ENCODE measurements at places on chromosomes 4 and X.

DNA sequence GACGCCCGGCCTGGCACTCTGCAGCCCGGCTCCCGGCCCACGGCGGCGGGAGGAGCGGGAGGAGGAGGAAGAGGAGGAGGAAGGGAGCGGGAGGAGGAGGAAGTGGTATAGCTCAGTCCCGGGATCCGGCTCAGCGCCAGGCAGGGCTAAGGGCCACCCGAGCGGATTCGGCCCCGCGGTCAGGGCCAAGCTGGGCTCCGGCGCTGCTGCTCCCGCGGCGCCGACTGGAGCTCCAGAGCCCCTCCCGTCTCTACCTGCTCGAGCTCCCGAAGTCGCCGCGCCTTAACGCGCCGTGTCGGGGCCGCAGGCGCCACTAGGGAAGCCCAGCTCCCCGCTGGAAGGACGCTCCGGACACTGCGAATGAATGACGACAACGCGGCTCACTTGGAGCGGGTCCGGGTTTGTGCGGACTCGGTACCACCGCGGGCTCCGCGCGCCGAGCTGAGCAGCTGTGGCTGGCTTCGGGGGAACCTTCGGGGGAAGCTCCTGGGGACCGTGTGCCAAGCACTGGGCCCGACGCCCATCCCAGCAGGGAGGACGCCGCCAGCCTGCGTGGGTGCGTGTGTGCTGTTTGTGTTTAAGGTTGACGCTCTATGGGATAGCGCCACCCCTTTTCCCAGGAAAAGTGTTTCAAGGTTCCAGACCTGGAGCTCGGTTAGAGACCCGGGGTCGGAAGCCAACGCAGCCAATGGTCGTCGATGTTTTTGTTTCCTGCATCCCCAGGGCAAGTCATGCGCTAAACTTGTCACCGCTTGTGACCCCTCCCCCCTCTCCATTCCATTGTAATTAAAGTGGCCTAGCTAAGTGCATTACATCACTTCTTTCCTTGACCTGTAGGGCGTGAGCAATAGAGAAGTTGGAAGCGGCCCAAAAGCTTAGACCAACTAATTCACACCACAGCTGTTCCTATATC lies at the start of gene TBC1D9:
TBC1D9 (minus strand) TSS at position 67 of the 913 bp plus-strand sequence. CDS start 340 bp downstream, outside the sequence.
- DNase-seq, result peak; percentile 97

- DNase-seq, result no peak
These were observed 133.6 kb upstream of the C1QTNF7 start for GRCh38 chr4:15294202-15294601.

DNA sequence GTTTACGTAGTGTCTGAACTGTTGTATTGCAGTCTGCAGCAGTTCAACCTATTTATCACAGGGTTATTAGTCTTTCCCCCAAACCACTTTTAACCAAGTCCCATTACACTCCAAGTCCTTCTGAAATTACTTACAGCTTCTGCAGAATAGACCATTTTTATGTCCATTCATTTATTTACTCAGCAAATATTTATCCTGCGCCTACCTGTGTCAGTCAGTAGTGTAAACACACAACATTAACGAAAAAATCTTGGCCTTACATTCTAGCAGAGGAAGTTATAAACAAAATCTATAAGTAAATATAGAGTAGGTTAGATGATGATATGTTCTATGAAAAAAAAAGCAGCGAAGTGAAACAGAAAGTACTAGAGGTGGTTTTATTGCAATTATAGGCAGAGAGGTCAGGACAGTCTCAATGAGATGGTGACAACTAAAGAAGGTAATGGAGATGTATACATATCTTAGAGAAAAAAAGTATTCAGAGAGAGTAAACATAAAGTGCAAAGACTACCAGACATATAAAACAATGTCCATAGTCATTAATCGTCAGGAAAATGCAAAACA lies 534.7 kb downstream of the KCNIP4 start:
- DNase-seq, result no peak

DNA sequence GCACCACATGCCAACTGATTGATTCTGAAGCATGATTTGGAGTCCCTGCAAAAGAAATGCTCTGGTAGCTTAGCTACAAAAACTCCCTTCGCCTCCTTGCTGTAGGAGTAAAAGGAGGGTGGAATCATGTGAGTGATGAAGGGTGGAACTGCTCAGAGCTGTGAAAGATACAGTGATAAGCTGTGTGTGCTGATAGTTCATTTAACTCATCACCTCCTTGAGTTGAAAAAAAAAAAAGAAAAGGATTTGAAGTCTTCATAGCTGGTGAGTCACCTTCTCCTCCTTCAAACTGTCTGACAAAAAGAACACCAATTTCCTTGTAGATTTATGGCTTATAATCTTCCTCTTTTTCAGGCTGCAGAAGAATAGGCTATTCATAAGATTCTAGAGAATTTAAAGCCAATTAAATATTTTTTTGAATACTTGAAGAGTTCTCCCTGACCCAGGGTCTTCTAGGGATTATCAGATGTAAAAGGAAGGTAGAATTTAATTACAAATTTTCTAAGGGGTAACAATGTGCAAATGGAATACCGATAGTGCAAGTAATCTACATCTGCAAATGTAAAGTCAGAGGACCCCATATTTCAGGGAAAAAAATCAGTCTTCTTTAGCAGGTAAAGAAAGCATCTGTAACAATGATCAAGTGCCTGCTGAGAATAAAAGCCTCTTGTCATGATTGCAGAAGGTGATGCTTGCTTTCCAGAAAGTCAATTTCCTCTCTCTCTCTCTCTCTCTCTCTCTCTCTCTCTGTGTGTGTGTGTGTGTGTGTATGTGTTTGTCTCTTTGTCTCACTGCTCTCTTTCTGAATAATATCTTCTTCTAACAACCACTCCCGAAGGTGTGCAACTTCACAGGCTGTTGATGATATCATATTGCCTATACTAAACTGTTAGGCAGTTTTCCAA lies 208.8 kb upstream of the VEGFC start:
- no peak for DNase-seq

DNA sequence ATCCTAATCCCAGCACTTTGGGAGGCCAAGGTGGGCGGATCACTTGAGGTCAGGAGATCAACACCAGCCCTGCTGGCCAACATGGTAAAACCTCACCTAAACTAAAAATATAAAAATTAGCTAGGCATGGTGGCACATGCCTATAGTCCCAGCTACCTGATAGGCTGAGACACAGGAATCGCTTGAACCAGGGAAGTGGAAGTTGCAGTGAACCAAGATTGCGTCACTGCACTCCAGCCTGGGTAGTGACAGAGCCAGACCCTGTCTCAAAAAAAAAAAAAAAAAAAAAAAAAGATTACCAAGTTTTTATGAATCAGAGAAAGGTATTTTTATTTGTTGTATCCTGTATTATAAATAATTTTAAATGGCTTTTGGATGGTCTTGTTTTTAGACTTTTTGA lies 15.1 kb downstream of the TRAPPC11 start:
- DNase-seq, result peak; percentile 15

GRCh38 chr4:165986956-165987698 lies 114.1 kb downstream of the TLL1 start:
- no peak for DNase-seq

DNA sequence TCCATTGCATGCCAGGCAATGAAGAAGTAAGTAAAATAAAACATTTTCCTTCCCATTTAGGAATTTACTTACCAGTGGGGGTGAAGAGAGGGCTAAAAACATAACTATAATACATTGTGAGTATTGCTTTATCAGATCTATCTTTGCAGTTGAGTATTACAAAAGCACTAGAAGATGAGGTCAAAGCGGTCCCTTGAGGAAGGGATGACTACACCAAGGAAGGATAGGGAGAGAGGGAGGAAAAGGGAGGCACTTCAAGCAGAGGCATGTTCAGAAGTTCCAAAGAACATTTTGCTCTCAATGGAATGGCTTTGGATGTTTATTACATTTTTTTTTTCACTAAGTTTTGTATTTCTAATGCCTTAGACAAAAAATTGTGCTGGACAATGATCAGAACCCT lies 127.8 kb downstream of the TET2 start:
- DNase-seq, result no peak

GRCh38 chr4:8708401-8709021 lies 115.9 kb downstream of the CPZ start:
- no peak for DNase-seq

GRCh38 chrX:108088511-108088910 lies 2.8 kb downstream of the PSMD10 start:
- DNase-seq, result no peak

- DNase-seq, result no peak
These were observed 25.6 kb downstream of the MAEA start for GRCh38 chr4:1315306-1315705.

- no peak for DNase-seq
These were observed 175.9 kb downstream of the DCLK2 start for GRCh38 chr4:150253965-150254630.

GRCh38 chr4:121666091-121666679 lies 30.6 kb downstream of the ANXA5 start:
- no peak for DNase-seq

DNA sequence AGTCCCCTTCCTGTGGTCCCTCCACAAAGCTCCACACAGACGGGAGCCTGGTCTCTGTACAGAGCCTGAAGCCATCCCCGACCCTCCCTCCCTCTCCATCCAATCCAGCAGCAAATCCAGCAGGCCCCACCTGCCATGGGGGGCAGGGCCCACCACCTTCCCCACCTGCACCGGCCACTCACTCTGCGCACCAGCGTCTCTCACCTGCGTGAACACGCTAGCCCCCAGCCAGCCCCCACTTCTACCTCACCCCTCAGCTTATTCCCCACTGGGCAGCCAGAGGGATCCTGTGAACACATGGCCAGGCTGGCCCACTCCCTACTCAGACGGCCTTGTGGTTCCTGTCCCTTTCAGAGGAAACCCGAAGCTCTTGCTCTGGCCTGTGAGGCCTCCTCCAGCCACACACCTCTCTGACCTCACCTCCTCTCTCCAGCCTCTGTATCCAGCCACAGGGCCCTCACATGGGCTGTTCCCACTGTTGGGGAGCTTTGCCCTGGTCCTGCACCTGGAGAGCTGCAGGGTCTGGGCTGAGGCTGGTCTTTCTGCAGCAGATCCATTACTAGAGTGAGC lies 70.9 kb downstream of the WFS1 start:
- no peak for DNase-seq

DNA sequence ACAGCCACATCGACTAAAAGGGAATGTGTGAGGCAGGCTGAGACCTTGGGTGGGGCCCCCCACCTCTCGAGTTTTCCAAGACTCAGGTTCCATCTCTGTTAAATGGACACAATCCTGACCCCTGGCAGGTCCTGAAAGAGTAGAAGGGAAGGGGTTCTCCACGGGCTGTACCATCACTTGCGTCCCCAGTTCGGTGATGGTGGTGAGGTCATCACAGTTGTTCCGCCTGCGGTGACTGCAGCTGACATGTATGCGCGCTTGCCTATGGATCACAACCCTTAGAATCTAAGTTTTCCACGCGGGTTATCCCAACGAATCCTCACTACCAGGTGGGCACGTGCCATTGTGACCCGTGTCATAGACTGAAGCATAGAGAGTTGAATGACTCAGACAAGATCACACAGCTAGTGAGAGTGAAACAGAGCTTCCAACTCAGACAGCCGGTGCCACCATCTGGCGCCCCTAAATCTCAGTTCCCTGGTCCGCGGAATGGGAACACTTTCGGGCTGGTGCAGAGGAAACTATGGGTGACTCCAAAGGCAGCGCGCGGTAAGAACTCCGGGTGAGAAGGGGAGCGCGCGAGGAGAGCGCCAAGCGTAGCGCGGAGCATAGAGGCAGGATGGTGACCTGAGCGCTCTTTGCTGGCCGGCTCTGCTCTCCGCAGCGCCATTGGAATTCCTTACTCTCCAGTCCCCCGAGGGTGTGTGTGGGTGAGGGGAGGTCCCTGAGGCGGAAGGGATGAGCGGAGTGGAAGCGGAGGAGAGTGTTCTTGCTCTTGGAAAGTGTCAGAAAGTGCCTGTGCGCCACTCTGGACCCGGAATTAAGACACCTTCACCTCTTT lies 10.5 kb downstream of the MSX1 start:
- no peak for DNase-seq

GRCh38 chr4:128570387-128570975 lies 239.0 kb upstream of the JADE1 start:
- DNase-seq, result peak; percentile 75

DNA sequence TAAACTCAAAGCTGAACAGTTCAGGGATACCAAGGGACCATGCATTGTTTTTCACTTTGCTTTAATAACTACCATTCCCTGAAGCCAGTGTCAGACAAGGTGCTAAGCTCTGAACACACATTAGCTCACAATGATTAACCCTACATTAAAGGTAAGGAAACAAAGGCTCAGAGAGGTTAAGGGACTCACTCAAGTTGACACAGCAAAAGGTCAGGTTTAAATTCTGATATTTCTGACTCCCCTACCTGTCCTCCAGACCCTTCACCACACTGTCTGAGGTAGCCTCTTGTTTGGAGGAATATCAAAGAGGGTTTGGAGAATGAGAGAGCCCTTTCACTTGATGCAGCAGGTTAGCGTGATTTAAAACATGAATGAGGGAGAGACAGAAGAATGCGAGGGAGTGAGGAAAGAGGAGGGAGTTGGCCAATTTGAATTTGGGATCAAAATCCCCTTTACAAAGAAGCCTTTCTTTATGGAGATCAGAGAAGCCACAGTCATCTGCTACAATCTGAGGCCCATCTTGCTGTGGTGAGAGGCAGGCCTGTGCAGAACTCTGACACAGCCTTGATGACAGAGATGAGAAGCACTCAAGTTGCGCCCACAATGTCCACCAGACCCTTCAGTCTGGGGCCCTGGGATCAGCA lies 103.5 kb downstream of the FHDC1 start:
- no peak for DNase-seq

- DNase-seq, result no peak
These were observed 9.6 kb downstream of the PSAPL1 start for GRCh38 chr4:7425124-7425523.

- DNase-seq, result no peak
These were observed 19.7 kb downstream of the RWDD4 start for GRCh38 chr4:183639291-183639690.

DNA sequence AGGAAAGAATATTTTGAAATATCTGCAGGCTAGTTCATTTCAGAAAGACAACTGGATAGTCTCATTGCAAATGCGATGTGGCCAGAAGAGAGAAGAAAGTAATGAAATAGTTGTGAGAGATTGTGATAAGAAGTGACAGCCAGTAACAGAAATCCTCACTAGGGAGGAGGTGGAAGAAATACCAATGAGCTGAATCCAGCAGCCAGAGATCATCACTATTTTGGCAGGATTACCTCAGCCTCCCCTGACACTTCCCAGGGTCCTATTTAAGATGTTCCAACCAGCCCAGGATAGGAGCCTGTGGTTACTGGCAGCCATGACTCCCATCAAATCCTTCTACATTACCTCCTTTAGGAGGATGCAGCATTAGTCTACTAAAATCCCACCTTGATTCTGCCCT lies 76.7 kb upstream of the ARHGAP24 start:
- no peak for DNase-seq

GRCh38 chr4:100314057-100314456 lies 123.8 kb upstream of the DDIT4L start:
- DNase-seq, result no peak

- DNase-seq, result no peak
These were observed 33.3 kb upstream of the VCX2 start for GRCh38 chrX:8204169-8204935.

GRCh38 chr4:138663883-138664282 lies 351.7 kb upstream of the NOCT start:
- no peak for DNase-seq

DNA sequence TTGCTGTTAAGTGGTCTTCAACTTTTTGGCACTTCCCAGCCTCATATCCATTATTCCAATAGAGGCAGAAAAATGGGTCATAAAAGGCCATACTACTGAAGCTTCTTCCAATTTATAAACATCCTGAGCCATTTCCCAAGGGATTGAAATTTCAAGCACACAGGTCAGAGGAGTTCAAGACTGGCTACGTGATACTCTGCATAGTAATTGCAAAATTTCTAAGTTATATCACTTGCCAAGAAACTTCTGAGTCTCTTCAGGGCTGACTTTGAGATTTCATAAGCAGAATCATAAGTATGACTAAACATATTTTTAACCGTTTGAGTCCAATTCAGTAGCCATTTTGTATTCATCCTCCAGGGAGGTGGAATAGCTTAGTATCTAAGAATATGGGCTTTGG lies 75.6 kb upstream of the RXFP1 start:
- DNase-seq, result no peak
